ENCODE measurements at places on chromosomes 2 and 18.
A peak's percentile ranks its signal among the peaks of the same experiment; 100 is the strongest.

DNA sequence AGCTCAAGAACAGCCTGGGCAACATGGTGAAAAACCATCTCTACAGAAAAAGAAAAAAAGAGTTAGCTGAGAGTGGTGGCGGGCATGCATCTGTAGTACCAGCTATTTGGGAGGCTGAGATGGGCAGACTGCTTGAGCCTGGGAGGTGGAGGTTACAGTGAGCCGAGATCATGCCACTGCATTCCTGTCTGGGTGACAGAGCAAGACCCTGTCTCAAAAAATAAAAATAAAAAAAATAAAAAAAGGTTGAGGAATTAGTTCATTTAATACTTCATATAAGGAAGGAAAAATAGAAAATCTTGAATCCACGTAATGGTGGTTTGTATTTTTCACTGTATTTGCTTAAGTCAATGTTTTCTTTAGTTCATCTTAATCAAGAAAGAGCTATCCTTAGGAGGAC is 241.7 kb downstream of the TGIF1 start:
- no peak for DNase-seq

DNA sequence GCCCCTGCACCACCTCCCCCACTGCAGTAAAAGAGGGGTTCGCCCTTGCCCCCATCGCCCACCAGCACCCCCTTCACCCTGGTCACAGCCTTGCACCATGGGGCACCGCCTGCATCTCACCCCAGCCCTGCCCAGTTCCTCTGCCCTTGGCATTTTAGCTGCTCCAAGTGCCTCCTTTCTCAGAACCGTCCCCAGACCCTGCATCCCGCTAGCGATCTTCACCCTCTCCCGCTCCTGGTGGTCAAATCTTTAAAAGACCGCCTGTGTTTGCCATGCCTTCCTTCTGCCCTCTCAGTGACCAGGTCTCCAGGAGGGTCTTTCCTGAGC is 114.7 kb upstream of the OTOS start:
- no peak for DNase-seq

GRCh38 chr2:205188239-205189138 is 493.8 kb upstream of the NRP2 start:
- no peak for DNase-seq

GRCh38 chr2:175432793-175433192 is 251.3 kb upstream of the ATP5MC3 start:
- DNase-seq, result no peak

DNA sequence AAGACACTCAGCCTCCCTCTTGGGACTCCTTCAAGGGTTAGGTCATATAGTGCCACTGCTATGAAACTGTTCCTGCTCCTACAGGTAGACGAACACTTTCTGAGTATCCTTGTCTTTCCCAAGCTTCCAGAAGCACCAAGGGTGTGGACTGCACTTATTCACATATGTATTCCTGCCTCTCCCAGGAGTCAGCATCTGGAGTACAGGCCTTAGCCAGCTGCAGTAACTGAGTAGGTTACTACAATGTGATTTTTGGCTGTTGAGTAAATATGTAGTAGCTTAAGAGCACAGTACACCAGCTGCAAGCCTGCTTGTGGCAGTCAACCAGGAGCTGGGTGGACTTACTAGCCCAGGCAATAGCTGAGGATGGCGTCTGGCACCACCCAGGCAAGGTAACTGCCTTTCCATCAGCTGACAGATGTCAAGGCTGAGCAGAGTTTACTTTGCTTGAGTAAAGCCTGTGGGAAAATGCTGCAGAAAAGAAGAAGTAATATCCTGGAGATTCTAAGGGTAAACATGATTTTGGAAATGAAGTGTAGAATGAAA is 14.0 kb upstream of the SCLY start:
- no peak for DNase-seq

- DNase-seq, result no peak
Observed at GRCh38 chr2:222912776-222913175, 51.9 kb downstream of the ACSL3 start.

DNA sequence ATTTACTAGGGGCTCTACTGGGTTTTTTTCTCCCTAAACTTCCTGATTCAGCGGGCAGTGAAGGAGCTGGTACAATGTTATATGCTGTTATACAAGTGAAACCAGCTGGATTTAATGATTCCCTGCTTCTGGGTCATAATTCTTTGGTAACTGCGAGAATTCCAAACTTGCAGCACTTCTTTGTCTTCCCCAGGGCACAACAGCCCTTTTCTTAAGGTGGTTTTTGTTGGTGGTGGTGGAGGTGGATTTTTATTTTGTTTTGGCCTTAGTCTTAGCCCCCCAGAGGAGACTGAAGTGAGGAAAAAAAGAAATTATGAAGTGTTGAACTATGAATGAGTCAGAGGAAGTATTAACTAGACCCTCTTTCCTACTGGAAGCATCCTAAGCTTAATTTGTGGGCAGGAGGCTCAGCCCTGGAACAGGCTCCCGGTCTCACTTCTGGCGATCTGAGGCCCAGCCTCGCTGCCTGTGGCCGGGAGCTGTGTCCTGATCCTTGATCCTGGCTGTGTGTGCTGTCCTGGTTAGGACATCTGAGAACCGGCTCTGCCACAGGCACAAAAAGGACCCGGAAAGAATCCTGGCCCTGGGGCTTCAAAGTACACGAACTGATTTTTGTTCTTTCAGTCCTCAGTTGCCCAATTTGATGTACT is 141.9 kb downstream of the LYPD6B start:
- DNase-seq, result no peak

DNA sequence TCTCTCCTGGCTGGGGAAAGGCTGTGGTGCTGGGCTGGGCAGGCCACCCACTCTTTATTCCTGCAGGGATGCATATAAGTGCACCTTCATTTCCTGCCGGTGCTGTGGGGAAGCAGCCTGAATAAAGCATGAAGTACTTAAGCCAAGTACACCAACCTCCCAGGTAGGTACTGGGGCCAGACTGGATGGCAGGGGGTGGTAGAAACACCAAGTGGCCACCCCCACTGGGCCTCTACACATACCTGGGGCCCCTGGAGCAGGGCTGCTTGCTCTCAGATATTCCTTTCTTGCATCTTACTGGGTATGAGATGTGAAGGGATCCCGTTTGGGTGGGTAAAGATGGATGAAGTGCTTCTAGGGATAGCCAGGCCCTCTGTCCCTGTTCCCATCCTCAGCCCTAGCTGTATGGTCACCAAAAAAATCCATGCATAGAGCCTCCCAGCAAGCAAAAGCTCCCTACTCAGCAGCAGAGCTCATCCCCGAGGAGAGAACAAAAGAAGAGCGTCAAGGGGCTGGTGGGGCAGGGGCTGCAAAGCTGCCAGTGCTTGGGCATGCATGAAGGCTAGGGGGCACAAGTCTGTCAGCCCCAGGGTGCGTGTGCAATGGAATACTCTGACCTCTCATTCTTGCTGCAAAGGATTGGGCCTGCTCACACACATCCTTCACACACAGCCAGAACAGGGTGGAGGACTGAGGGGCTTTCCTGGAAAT is 22.0 kb downstream of the CCT7 start:
- no peak for DNase-seq

DNA sequence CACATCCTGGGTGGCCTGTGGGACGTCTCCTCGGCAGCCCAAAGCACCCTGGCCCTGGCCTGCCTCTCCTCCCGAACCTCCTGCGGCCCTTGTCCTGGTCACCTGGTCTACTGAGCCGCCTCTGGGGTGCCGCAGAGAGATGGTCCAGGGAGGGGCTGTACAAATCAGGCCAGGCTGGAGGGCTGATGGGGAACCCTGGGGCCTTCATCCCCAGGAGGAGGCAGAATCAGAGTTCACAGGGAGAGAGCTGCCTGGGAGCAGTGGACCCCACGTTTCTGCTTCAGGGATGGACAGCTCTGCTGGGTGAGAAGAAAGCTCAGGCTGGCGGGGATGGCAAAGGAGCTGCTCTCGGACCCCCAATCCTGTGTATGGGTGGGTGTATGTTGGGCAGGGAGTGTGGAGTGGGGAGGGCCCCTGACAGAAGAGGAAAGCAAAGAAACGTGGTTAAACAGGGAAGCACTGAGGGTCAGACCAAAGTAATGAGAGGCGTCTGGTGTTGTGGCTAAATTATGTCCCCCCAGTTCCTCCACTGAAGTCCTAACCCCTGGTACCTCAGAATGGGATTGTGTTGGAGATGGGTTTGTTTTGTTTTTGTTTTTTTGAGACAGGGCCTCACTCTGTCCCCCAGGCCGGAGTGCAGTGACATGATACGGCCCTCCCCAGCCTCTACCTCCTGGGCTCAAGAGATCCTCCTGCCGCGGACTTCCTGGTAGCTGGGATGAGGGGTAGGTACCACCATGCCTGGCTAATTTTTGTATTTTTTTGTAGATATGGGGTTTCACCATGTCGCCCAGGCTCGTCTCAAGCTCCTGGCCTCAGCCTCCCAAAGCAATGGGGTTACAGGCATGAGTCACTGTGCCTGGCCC is 73.4 kb upstream of the SMAD7 start:
- no peak for DNase-seq

GRCh38 chr2:143177096-143177786 is 48.0 kb downstream of the ARHGAP15 start:
- no peak for DNase-seq

- DNase-seq, result no peak
Observed at GRCh38 chr18:79737426-79737825, 57.8 kb downstream of the CTDP1 start.

DNA sequence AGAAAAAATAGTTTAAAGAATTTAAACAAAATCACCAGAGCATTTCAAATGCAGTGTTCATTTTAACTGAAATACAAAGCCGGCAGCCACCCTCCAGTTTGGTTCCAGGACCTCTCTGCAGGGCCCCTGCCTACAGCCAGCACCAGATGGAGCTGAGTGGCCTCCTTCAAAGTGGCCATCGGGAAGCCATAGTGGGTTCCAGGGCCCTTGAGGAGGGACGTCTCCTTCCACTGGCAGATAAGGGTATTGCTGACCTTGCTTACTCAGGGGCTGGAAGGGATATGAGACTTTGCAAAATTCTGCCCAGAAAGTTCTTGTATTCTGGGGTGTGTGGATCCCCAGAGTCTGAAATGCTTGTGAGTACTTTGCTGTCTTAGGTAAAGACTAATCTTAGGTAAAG is 205.2 kb upstream of the APCDD1 start:
- no peak for DNase-seq

- peak; percentile 26 for DNase-seq
Observed at GRCh38 chr2:65320946-65321345, 93.3 kb downstream of the ACTR2 start.

DNA sequence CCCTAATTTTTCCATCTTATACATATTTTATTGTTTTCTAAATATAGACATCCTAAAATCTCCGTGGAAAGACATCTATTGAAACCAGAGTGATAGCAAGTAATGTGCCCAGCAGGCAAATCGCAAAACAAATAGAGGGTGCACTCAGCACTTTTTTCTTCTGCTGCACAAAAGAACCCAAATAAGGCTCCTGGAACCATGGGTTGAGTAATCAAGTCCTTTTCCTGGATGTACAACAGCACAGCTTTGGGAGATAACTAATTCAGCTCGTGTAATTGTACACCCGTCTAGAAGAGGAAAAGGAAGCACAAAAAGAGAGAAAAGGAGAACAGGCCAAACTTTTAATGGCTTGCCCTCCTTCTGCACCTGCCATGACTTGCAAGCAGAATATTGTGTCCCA is 126.9 kb upstream of the TLK1 start:
- no peak for DNase-seq

GRCh38 chr2:230441227-230441897 is 25.4 kb downstream of the SP100 start:
- DNase-seq, result no peak

GRCh38 chr2:124081154-124081716 is 56.1 kb downstream of the CNTNAP5 start:
- peak; percentile 20 for DNase-seq

DNA sequence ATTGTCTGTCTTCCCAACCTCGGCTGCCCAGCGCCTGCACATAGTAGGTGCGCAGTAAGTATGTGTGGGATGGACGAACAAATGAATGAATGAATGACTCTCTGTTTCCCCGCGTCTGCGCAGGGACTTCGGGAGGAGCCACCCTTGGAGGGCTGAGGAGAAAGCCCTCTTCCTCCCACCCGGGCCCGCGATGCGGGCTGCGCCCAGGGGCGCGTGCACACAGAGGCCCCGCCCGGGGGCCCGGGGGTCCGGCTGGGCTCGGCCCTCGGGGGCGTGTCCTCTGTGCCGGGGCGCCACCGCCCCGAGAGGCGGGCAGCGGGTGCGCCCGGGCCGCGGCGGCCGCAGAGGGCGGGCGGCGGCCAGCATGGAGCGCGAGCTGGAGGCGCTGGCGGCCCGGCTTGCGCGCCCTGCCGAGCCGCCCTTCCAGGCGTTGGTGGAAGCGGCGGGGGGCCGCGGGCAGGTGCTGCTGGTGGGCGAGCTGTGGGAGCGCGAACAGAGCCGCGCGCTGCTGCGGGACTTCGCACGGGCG is at the start of gene C2orf72:
C2orf72 (plus strand) TSS at position 322 of the 529 bp plus-strand sequence; CDS start at position 365, 43 bp downstream.
- DNase-seq, result no peak

DNA sequence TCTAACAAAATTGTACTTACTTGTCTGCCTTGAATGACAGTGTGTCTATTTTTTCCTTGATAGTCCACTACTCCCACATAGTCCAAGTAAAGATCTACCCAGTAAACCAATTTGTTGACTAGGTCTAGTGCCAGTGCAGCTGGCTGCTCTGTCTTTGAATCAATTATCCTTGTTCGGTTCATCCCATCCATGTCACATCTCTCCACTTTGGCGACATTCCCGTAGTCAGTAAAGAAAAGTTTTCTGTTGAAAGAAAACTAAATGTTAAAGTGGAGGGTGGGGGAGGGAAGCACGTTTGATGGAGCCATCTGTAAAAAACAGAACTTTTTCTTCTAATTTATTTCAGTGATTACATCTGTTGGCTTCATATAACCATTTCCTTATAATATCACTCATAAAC is 1068.8 kb downstream of the LRP1B start:
- no peak for DNase-seq

DNA sequence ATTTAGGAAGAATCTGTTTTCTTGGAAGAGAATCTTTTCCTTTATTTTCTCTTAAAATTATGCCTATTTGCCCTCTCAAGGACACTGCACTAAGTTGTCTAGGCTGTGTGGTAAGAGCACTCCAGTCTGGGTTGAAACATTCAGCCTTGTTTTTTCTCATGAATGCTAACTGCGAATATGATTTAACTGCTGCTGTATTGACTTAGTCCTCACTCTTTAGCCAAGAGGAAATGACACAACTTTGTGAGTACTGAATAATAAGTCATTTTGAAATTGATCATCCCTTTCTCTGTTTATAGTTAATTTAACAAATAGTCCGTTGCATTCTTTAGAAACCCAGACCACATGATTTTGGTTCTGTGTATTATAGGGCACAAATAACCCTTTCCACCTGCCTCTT is 4.5 kb upstream of the RND3 start:
- no peak for DNase-seq

GRCh38 chr18:75530566-75531211 is 103.2 kb upstream of the SMIM21 start:
- no peak for DNase-seq

- DNase-seq, result peak; percentile 86
Observed at GRCh38 chr18:9055185-9055584, 47.3 kb upstream of the NDUFV2 start.

DNA sequence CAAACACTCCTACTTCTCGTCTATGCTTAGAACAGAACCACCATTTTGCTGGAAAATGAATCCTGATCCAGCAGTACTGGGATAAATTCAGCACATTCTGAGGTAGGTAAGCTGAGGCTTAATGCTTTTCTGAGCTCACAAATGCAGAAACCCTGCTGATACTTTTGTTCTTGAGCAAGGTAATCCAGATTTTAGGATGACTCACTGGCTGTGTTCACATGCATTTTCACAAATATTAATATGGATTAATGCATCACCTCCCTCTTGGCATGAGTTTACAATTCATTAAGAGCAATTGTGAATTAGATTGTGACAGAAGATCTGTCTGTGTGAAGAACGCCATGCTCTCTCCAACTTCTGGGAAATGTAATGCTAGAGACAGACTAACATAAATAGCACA is 42.2 kb downstream of the RAD51AP2 start:
- DNase-seq, result no peak

Measured in RKO (cell line).